Glomerular endothelial cell (primary cell): ENCODE measurements at places on chromosomes 4 and X. TPM values are rescaled to one million over a fixed set of nuclear protein-coding genes. Genes with fewer than 3 reads are reported as not detected.

The CC2D2A gene
- 21.1 and 23.2 TPM in 2 replicates for total RNA-seq

DNA sequence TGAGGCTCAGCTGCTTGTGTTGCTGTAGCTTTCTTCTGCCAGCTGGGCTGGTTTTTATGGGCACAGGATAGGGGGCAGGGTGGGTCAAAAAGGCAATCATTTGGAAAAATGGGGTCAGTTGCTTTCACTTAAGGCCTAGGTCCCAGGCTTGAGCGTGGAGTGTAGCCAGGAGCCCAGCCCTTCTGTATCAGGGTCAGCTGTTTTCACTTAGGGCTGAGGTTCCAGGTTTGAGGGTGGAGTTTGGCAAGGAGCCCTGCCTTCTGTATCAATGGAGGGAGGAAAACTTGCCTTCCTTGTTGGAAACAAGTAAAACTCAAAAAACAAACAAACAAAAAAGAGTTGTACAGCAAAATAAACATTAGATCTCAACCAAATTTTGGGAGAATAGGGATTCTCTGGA, 37.0 kb upstream of the UGT8 start:
- no peak for DNase-seq

The XKRX gene
- total RNA-seq: 0.23 TPM in 1 of 2 replicates, not detected in the other

The NRK gene
- total RNA-seq: 0.93 and 4.8 TPM in 2 replicates

The MID1 gene
- total RNA-seq: 15.5 and 20.5 TPM in 2 replicates

DNA sequence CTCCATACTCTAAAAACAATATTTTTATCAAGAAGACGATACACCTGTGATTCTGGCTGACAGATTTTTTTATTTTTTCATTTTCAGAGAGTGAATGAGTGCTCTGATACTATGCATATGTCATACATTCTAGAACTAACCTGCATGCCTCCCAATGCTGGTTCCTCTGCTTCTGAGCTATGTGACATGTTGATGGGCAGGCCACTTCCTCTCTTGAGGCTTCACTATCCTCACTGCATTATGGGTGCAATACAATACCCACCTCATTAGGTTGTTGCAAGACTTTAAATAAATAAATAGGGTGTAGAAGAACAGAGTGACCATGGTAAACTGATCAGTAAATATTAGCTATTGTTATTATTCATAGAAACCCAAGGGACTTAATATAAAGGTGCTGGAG, 408.3 kb downstream of the HNRNPD start:
- DNase-seq: no peak

DNA sequence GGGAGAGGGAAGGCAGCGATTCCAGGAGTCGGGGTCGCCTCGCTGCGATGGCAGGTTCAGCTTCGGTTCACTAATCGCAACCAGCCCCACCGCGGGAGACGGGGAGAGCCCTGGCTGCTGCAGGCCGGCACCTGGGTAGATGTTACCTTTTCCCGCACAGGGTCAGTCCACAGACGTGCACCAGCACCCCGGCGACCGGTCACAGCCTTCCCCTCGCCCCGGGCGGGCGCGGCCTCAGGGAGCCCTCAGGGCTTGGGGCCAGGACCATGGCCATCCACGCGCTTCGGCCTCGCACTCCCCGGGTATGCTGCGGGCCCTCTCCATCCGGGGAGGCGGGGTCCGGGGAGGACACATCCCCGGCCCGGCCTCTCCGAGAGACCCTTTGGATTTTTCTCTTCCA, 26.1 kb upstream of the EXOC1L start:
- no peak for DNase-seq

DNA sequence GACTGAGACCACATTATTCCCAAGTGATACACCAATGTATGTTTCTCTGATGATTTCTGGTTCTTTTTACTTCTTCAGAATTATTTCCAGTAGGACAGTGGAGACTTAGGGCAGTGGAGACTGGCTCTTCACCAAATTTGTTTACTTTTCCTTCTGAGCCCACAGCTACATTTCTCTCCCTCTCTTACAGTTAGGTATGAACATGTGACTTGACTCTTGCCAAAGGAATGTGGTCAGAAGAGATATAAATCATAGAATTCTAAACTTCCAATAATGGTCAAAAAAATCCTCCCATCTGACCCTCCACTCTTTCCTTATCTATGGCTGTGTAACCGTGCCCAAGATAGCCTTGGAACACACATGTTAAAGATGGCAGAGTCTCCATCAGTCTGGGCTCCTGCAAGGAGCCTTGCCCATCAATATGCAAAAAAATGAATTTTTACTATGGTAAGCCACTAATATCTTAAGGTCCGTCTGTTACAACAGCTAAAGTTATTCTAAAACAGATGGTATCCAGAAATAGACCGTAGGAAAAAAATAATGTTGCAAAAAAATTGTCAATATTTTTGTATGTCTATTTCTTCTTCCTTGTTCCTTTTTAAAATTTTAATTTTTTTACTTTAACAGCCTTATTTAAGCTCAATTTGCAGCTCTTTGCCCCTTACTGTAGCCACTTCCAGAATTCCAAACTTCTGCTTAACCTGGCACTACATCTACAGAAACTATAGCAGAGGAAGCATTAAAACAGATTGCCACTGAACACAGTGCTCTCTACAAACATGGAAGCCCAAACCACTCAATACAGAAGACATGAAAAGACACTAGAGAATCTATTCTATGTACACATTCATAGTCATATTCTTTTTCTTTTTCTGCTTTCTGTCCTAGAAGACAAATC, 260.7 kb downstream of the COL25A1 start:
- no peak for DNase-seq

- DNase-seq: no peak
These were observed 121.7 kb upstream of the CXXC4 start for GRCh38 chr4:104616401-104616820.

- no peak for DNase-seq
These were observed 10.4 kb upstream of the SPIN4 start for GRCh38 chrX:63361494-63361893.

- no peak for DNase-seq
These were observed 211.5 kb downstream of the DHX15 start for GRCh38 chr4:24372881-24373280.

GRCh38 chrX:47697181-47697580, 38.2 kb upstream of the UXT start:
- no peak for DNase-seq

- DNase-seq: no peak
These were observed 10.6 kb upstream of the CCNG2 start for GRCh38 chr4:77146186-77147078.

The GASK1B gene
- total RNA-seq: 46.6 and 157 TPM in 2 replicates

The ANXA3 gene
- 83.5 and 116 TPM in 2 replicates for total RNA-seq

The ATOH1 gene
- total RNA-seq: not detected in 2 replicates
